Left ventricle myocardium superior (tissue), 1 donor: ENCODE measurements at places on chromosomes 2 and 18. TPM values are rescaled to one million over a fixed set of nuclear protein-coding genes. Genes with fewer than 3 reads are reported as not detected.

The DOK1 gene
- total RNA-seq, result 4.4 TPM

GRCh38 chr2:230496891-230497290 lies 80.9 kb downstream of the SP100 start:
- no peak for DNase-seq

- DNase-seq, result no peak
These were observed 80.3 kb downstream of the FTCDNL1 start for GRCh38 chr2:199770716-199771115.

- no peak for DNase-seq
These were observed 159.0 kb downstream of the TMX3 start for GRCh38 chr18:68555879-68556301.
